ENCODE measurements at places on chromosomes 5 and 9. TPM values are rescaled to one million over a fixed set of nuclear protein-coding genes. Genes with fewer than 3 reads are reported as not detected.

GRCh38 chr9:127131871-127132270 lies 9.4 kb upstream of the ANGPTL2 start:
- DNase-seq = no peak

DNA sequence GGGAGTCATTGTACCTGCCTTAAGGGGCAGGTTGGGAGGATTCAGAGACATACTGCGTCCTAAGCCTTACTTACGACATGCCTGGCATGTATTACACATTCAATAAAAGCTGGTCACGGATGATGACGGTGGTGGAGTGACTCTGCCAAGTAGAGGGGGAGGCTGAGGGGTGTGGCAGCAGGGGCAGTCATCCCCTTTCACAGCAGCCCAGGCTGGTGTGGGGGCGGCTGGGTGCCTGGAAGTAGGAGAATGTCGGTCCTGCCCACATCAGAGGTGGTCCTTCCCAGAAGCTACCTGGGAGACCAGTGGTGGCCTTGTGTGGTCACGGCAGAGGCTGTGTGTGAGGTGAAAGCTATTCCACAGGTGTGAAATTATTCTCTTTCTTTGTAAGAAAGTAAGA lies 8.9 kb downstream of the ZBTB34 start:
- no peak for DNase-seq

DNA sequence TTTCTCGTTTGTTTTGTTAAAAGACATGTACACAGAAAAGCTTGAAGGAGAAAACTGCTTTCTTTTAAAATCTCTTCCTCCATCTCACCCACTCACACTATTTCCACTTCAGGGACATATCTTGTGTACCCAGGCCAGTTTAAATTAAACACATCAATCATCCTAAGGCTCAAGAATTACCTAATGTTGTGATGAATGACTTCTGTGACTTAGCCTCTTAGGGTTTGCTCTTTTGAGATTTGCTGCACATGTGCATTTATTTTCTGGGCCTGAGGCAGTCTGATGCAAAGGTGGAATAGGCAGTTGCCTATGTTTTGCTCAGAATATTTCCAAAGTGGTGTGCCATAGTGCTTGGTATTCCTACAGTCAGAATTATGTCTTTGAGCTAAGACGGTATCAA lies 439.9 kb upstream of the CHD1 start:
- no peak for DNase-seq

- DNase-seq = no peak
Observed at GRCh38 chr9:111582888-111583287, 16.6 kb downstream of the PTGR1 start.

DNA sequence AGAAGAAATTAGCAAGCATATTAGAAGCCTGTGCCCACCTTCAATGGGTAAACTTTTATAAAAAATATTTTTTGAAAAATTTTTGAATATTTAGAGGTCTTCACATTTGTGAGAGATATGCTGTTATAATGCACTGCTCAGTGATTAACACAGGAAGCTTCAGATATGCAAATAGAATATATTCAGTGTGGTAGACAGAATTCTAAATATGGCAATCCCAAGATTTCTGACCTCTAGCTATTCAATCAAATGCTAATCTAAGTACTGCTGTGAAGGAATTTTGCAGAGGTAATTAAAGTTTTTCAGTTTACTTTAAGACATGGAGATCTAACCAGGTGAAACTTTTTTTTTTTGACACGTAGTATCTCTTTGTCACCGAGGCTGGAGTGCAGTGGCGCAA lies 103.5 kb downstream of the ADAMTS19 start:
- DNase-seq = no peak

PCDHGB2 gene
- total RNA-seq = 5.8 TPM

DNA sequence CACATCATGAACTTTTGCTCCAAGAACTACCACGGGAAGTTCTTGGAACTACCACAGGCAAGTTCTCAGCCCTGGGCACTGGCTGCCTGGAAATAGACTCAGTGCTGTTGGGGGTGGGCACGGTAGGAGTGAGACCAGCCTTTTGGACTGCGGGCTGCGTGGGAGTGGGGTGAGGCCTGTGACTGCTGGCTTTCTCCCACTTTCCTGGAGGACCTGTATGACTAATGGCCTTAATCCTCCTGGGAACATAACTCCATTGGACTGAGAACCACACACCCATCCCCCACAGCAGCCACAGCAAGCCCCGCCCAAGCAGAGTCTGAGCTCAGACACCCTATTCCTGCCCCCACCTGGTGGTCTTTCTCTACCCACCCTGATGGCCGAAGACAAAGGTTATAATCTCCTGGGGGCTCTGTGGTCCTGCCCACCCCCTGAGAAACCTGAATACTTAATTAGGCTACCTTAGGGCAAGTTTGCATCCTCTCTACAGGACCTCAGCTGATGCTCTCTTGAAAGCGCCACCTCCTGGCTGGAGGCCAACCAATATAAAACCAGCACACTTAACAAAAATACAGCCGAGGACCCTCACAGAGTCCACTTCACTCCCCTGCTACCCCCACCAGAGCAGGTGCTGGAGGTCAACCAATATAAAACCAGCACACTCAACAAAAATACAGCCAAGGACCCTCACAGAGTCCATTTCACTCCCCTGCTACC lies 112.6 kb downstream of the CACNA1B start:
- DNase-seq = no peak

PLCXD3 gene
- total RNA-seq = 1.9 TPM

Measured in Peyer's patch (tissue), 4 donors.